KG1 (cell line): ENCODE measurements at places on chromosomes 7 and 10.

DNA sequence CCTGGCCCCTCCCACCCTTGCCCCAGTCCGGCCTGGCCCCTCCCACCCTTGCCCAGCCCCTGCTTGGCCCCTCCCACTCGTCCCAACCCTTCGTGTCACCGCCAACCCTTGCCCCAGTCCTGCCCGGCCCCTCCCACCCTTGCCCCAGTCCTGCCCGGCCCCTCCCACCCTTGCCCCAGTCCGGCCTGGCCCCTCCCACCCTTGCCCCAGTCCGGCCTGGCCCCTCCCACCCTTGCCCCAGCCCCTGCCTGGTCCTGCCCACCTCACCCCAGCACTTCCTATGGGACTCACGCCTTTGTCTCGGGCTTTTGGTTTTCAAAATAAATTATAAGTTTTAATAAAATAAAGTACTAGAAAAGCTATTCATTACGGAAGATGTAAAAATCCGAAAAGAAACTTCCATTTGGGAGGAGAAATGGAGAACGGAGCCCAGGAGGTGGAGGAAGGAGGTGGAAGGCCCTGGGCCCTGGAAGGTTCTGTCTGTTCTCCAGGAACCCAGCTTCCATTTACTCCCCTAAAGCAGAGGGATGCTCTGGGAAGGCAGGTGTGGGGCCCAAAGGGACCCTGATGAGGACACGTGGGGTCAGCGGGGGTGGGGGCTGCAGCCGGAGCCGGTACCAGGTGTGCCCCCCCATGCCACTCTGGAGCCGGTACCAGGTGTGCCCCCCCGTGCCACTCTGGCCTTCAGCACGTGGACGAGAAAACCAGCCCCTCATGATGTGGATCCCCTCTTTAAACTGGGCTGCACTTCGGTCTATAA lies 52.2 kb downstream of the PWWP2B start:
- no peak for DNase-seq

DNA sequence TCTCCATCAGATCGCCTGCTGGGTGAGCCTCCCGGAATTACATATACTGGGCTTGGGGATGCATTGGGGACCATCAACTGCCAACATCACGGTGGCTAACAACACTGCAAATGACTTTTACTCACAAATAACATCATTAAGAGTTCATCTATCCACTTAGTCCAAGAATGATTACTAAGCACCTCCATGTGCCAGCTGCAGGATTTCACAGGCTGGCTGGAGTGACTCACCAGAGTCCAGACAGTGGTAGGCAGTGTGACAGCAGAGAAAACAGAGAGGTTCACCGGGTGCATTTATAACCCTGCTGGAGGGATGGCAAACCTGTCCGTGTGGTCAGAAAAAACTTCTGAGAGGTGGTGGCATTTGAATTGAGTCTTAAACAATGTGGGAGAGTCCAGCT lies 3.2 kb upstream of the IGFBP3 start:
- DNase-seq: no peak

DNA sequence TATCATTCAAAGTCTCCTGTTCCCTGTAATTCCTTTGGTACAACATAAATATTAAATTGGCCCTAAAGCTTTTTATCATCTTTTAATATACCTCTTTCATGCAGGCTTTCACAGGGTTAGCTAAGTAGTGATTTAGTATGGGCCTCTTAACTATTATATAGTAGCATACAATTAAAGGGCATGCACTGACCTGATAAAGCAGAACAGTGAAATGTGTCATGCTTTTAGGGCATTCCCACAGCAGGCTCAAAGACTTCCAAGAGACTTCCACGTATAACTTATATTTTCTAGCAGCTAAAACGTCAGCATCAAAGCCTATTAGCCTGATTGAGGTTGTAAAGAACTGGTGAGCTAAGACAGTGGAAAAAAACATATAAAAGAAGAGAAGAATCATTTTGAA lies 35.3 kb downstream of the SAMD8 start:
- DNase-seq: no peak

DNA sequence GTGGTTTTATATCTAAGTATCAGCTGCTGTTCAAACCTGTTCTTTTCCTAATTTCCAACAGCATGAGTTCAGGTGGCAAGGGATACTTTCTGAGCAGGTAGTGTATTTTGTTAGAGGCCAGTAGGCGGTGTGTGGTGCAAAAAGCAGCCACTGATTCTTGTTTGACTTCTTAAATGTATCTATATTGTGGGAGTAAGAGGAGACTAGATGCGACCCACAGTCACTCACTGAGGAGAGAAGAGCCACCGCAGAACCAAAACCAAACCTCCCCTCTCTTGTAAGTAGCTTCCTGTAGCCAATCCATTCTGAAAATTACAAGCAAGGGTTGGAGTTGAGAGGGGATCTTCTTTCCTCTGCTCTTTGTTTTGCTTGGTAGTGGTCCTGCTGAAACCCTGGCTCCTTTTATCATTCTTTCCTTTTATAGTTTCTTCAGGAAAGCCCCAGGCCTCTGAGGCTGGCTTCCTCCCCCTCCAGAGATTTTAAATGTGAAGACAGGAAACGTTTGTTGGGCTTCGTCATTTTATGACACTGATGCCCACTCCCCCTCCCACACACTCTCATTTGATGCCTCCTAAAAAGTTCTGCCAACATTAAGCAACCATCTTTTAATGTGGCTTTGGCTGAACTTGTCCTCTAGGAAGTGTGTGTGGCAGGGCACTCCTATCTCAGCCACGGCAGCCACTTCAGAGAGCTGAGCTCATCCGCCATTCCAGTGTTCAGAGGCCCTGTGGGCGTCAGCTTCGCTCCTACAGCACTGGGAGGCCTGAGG lies 566.0 kb downstream of the SUGCT start:
- DNase-seq: no peak

DNA sequence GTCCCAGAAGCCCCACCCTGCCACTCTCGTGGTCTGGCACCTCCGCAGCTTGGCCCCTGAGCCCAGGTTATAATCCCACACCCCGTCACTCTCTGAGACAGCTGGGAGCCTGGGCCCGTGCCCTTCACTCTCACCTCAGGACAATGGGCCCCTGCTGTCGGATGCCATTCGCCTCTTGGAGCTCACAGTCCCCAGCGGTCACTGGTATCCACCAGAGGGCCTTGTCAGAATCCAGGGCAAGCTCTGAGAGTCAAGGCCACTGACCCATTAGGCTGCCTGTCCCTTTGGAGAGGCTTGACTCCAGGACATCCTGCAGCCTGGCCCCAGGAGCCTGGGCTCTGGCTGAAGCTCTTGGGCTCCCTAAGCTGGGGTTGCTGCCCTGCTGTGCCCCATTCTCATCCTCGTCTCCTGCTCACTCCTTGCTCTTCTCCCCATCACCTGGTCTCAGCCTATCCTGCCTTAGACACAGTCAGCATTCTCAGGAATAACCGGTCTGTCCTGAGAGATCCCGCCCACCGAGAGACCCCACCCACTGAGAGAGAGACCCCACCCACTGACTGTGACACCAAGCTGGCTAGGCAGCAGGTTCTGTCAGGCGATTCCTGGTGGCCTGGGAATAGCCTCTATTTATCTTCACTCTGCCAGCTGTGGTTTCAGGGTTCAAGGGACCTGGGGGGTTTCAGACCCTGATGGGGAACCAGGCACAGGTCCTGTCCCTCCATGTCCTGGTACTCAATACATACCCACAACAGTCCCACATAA lies 27.7 kb downstream of the CPXM2 start:
- no peak for DNase-seq
